Left ventricle myocardium inferior (tissue), 1 donor: ENCODE measurements at places on chromosomes 3 and 15. TPM values are rescaled to one million over a fixed set of nuclear protein-coding genes. Genes with fewer than 3 reads are reported as not detected.

DNA sequence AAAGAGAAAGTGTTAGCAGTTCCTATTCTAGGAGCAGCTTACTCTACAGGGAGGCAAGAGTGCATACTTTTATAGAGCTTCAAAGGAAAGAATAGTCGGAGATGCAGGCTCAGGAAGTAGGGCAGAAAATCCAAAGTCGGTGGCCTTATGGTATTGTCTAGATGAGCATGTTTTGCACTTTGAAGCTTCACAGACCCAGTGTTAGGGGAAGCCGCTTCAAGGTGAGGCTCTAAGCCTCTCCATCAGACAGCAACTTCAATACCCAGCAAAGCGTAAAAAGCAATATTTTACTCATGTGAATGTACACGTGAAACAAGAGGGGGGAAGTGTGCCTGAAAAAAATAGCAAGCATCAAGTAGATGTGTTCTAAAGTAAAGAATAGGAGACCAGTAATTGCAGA is 125.6 kb upstream of the RASGRP1 start:
- no peak overlapping the region for H3K4me3 ChIP-seq
- H3K27ac ChIP-seq = no peak overlapping the region
- no peaks in the 10 kb centered on the region for H3K27me3 ChIP-seq
- H3K4me1 ChIP-seq = no peaks in the 10 kb centered on the region
- no peaks in the 10 kb centered on the region for H3K36me3 ChIP-seq

CPLX3 gene
- 1.2 TPM for total RNA-seq

DNA sequence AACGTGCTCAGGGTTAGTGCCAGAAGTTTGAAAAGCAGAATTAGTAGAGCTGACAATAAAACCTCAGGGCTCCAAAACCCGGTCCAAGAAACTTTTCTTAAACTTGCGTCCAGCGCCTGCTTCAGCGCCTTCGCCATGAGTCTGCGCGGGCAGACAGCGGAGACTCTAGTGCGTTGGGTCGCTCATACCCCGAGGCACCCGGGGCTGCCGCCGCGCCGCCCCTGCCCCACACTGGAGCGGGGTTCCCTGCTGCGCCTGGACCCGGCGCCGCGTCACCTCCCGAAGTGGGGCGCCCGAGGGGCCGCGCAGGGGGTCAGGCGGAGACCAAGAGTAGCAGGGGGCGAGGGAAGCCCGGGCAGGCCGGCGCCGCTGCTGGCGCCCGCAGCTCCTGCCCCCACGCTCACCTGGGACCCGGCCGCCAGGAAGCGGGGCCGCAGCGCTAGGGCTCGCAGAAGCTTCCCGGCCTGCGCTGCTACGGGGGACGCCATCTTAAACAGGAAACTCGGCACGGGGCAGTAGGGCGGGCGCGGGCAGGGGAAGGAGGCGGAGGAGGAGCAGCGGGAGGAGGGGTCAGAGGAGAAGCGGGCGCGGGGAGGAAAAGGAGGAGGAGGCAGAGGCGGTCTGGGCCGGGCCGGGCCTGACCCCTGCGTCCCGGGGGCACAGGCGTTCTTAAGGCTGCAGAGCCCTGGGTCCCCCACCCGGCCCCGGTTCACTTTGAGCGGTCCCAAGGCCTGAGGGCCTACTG is at the start of gene SUCLG2:
TSS of gene SUCLG2 (minus strand) at position 514 of the 745 bp plus-strand sequence. CDS start at position 488, 26 bp downstream.
- no peaks in the 10 kb centered on the region for H3K36me3 ChIP-seq
- no peaks in the 10 kb centered on the region for H3K27me3 ChIP-seq
- peak within 1 kb of the TSS; percentile 84 for H3K4me3 ChIP-seq
- peak; percentile 94 for DNase-seq
- H3K27ac ChIP-seq = peak within 1 kb of the TSS; percentile 96
- peaks cover 52% of the 10 kb centered on the region for H3K4me1 ChIP-seq

BRK1 gene
- 99.0 TPM for total RNA-seq

- H3K36me3 ChIP-seq = peaks cover 9% of the 10 kb centered on the region
- DNase-seq = no peak
- H3K27ac ChIP-seq = no peak overlapping the region
- H3K4me3 ChIP-seq = no peak overlapping the region
- no peaks in the 10 kb centered on the region for H3K4me1 ChIP-seq
Observed at GRCh38 chr15:48774484-48774883, 36.4 kb downstream of the CEP152 start.

GRCh38 chr3:99711351-99711750 is 73.0 kb downstream of the COL8A1 start:
- H3K27ac ChIP-seq = no peak overlapping the region
- H3K27me3 ChIP-seq = no peaks in the 10 kb centered on the region
- DNase-seq = no peak
- no peaks in the 10 kb centered on the region for H3K36me3 ChIP-seq

AHSG gene
- not detected for total RNA-seq

SOX14 gene
- total RNA-seq = not detected

DNA sequence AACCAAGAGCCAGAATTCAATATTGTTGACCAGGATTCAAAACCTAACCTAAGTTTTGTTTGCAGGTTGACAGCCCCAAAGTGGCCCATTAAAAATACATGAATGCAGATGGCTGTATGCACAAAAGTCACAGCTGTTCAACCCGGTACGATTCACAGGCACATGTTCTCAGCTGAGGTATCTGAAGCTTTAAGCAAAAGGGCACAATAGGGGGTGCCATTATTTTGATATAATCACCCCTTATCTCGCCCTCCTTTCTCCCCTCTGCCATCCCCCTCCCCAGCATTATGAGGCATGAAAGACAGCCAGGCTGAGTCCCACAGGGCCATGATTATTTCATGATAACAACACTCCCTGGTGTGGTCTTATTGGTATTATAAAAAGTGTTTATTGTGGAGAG is 264.9 kb downstream of the EBLN2 start:
- no peak overlapping the region for H3K4me3 ChIP-seq
- no peaks in the 10 kb centered on the region for H3K27me3 ChIP-seq
- H3K27ac ChIP-seq = no peak overlapping the region
- peaks cover 4% of the 10 kb centered on the region for H3K4me1 ChIP-seq
- no peaks in the 10 kb centered on the region for H3K36me3 ChIP-seq

DNA sequence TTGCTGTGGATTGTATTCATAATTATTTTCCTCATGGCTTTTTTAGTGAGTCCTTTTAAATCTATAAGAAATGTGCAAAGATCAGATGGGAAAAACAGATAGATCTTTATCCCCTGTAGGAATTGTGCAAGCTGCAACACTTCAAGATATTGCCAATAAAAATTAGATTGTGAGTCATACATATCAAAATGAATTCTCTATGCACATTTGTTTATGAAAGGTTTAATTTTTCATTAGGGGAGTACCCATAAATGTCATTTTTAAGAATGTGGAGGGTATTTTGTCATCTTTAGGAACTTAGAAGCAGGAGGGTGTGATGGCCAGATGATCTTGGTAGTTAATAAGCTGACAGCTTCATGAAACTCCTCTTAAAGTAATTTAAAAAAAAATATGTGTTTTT is 2.9 kb downstream of the PIAS1 start:
- DNase-seq = no peak
- peaks cover 67% of the 10 kb centered on the region for H3K4me1 ChIP-seq
- no peaks in the 10 kb centered on the region for H3K36me3 ChIP-seq
- H3K4me3 ChIP-seq = no peak overlapping the region
- H3K27ac ChIP-seq = no peak overlapping the region

ERICH6 gene
- total RNA-seq = 0.55 TPM

DNA sequence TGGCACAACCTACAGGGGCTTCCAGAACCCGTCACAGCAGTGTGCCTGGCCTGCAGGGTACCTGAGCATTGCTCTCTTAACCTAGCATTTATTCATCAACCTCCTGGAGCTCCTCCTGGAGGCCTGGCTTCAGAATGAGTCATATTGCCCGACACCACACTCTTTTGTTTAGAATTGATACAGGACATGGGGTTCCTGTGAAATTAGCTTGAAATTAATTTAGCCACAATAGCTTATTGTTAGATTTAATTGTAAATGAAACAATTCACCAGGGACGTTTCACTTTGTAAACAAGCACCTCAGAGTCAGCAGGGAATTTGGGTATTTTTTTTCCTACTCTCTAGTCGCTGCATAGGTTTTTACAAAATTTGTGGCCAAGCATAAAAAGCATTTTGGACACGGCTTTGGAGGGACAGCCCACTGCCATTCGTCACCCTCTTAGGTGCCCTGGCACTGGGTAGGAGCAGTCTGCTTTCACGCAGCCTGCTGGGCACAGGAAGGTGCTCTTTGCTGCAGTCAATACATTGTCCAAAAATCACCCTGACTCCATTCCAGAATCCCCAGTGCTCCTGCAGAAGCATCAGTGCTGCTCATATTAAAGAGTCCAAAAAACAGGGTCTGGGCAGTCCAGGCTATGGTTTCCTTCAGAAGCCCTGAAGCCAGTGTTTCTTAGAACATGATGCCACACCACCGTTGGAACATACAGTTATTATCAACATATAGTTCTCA is 60.8 kb upstream of the MEF2A start:
- no peaks in the 10 kb centered on the region for H3K27me3 ChIP-seq
- peak overlapping the region; percentile 61 for H3K27ac ChIP-seq
- peaks cover 57% of the 10 kb centered on the region for H3K4me1 ChIP-seq
- DNase-seq = no peak

DNA sequence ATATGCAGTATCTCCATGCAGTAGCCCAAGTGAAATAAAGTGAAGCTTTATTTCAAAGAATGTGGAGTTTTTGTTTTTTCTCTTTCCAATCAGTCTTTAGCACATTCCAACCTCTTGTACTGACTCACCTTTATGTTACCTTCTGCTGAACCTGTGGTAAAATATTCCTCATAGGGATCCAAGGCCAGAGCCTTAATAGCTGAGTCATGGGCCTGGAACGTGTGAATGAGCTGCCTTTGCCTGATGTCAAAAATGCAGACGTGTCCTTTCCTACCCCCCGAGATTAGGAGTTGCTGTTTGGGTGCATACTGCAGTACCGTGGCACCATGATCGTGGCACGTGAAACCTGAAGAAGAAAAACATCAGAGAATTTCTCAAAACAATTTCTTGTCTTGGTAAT is 108.5 kb downstream of the GLDN start:
- H3K27me3 ChIP-seq = no peaks in the 10 kb centered on the region
- no peak overlapping the region for H3K27ac ChIP-seq
- H3K4me1 ChIP-seq = no peaks in the 10 kb centered on the region
- no peak overlapping the region for H3K4me3 ChIP-seq
- H3K36me3 ChIP-seq = peaks cover 57% of the 10 kb centered on the region
- DNase-seq = no peak

DNAJC13 gene
- 31.0 TPM for total RNA-seq

GRCh38 chr15:89143503-89144162 is 55.4 kb downstream of the ABHD2 start:
- H3K36me3 ChIP-seq = no peaks in the 10 kb centered on the region
- no peaks in the 10 kb centered on the region for H3K27me3 ChIP-seq
- H3K27ac ChIP-seq = peak overlapping the region; percentile 86
- DNase-seq = no peak
- peaks cover 87% of the 10 kb centered on the region for H3K4me1 ChIP-seq

ZIC1 gene
- total RNA-seq = not detected

SLC25A38 gene
- 21.0 TPM for total RNA-seq

FBXL22 gene
- total RNA-seq = 29.5 TPM

PRSS50 gene
- 0.22 TPM for total RNA-seq

TMEM158 gene
- total RNA-seq = 0.60 TPM

GOLGA8N gene
- total RNA-seq = 10.9 TPM

AGTR1 gene
- 1.2 TPM for total RNA-seq

DNA sequence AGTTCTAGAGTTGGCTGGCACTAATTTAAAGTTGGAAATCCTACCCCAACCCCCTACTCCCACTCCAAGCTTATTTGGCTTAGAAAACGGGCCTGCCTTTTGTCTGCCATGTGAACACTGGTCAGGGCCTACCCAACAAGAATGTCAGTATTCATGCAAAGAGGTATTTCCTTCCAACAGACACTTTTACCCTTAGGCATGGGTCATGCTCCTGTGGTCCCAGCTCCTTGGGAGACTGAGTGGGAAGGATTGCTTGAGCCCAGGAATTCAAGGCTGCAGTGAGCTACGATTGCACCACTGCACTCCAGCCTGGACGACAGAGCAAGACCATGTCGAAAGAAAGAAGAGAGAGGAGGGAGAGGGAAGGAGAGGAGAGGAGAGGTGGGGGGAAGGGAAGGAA is 137.5 kb upstream of the LRTM1 start:
- no peak overlapping the region for H3K27ac ChIP-seq
- H3K36me3 ChIP-seq = no peaks in the 10 kb centered on the region
- no peak for DNase-seq
- no peaks in the 10 kb centered on the region for H3K27me3 ChIP-seq
- H3K4me3 ChIP-seq = no peak overlapping the region

LYZL4 gene
- not detected for total RNA-seq

RUVBL1 gene
- total RNA-seq = 25.3 TPM

GRCh38 chr3:35200056-35200455 is 439.3 kb upstream of the ARPP21 start:
- no peaks in the 10 kb centered on the region for H3K36me3 ChIP-seq
- H3K4me3 ChIP-seq = no peak overlapping the region
- no peak for DNase-seq
- H3K4me1 ChIP-seq = no peaks in the 10 kb centered on the region

GRCh38 chr3:186668426-186668825 is 2.6 kb downstream of the HRG start:
- peaks cover 59% of the 10 kb centered on the region for H3K27me3 ChIP-seq
- no peak for DNase-seq
- H3K4me1 ChIP-seq = no peaks in the 10 kb centered on the region
- no peaks in the 10 kb centered on the region for H3K36me3 ChIP-seq
- H3K27ac ChIP-seq = no peak overlapping the region

GRCh38 chr3:171996178-171996817 is 43.1 kb upstream of the FNDC3B start:
- H3K4me3 ChIP-seq = no peak overlapping the region
- DNase-seq = no peak
- H3K27ac ChIP-seq = no peak overlapping the region
- no peaks in the 10 kb centered on the region for H3K4me1 ChIP-seq

DNA sequence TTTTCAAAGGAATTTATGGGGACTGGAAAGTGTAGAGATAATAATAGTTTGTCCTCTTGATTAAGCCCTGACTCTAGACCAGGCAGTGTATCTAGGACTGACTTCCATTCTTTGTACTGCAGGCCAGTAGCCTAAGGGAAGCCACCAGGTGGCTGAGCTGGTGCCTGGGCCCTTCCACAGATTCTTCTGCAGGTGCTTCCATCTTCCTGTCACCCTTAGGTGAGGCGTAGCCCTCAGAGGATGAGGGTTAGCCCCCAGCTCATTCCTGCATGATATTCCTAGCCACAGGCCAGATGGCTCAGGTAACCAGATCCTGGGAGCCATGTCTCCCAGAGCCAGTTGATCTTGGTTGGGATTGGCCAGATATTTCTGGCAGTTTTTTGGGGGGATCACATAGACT is 169.0 kb upstream of the IL12A start:
- H3K4me3 ChIP-seq = no peak overlapping the region
- peaks cover 48% of the 10 kb centered on the region for H3K4me1 ChIP-seq
- no peak for DNase-seq
- H3K36me3 ChIP-seq = no peaks in the 10 kb centered on the region
- H3K27me3 ChIP-seq = no peaks in the 10 kb centered on the region

PSMD6 gene
- total RNA-seq = 78.3 TPM

CAMK2N2 gene
- 0.16 TPM for total RNA-seq

DNA sequence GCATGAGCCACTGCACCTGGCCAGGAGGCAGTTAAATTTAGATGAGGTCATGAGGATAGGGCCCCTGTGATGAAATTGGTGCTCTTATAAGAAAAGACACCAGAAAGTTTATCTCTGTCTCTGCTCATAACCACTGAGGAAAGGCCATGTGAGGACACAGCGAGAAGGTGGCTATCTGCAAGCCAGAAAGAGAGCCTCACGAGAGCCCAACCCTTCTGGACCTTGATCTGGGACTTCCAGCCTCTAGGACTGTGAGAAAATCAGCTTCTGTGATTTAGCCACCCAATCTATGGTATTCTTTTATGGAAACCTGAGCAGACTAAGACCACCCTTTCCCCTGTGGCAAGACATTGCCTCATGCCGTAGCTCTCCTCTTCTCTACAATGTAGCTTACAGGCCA is 337.6 kb downstream of the THSD4 start:
- peaks cover 67% of the 10 kb centered on the region for H3K4me1 ChIP-seq
- no peak for DNase-seq
- H3K27me3 ChIP-seq = no peaks in the 10 kb centered on the region
- no peaks in the 10 kb centered on the region for H3K36me3 ChIP-seq
